Cerebellum (tissue), 4 donors: ENCODE measurements at places on chromosomes 1 and 21. TPM values are rescaled to one million over a fixed set of nuclear protein-coding genes. Genes with fewer than 3 reads are reported as not detected.

The KCNH1 gene
- total RNA-seq = 12.1 TPM

The SERTAD4 gene
- total RNA-seq = 8.3 TPM

The C1orf115 gene
- 11.1 TPM for total RNA-seq

The LCE3D gene
- not detected for total RNA-seq

The PTPRU gene
- total RNA-seq = 13.3 TPM

The IL24 gene
- not detected for total RNA-seq

The OR2T35 gene
- not detected for total RNA-seq

The ACKR1 gene
- 4.2 TPM for total RNA-seq

The CD52 gene
- total RNA-seq = not detected

The ANGPTL7 gene
- total RNA-seq = 0.27 TPM

The RHEX gene
- not detected for total RNA-seq

The KRTAP21-2 gene
- not detected for total RNA-seq

The ITPKB gene
- total RNA-seq = 13.5 TPM

The PFDN2 gene
- 22.1 TPM for total RNA-seq

The ZNF683 gene
- not detected for total RNA-seq

The LRP8 gene
- total RNA-seq = 74.2 TPM

The EPHB2 gene
- total RNA-seq = 83.8 TPM

The BACE2 gene
- 6.0 TPM for total RNA-seq

The CA6 gene
- not detected for total RNA-seq

The ST6GALNAC3 gene
- 15.2 TPM for total RNA-seq

The SH2D1B gene
- total RNA-seq = not detected

The BARHL2 gene
- 1.5 TPM for total RNA-seq

The ANXA9 gene
- 0.18 TPM for total RNA-seq

The TMOD4 gene
- total RNA-seq = not detected

The ARID4B gene
- total RNA-seq = 65.1 TPM
